ENCODE measurements at places on chromosomes 6 and 20.

DNA sequence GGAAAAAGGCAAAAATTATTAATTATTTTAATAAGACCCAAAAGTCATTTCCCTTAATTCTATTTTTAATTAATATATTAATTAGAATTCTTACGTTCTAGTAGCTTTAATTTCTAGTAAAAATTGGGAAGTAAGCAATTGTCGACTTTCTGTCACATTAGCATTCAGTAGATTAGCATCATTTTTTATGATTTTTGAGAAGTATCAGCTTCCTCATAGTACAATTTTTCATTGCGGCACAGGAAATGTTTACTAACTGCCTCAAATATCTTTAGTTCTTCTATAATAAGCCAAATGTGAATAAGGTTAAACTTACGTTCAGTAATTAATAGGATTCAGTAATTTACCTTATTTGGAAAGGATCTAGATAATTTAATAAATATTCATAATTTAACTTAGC is 687.4 kb downstream of the EPM2A start:
- no peak for DNase-seq

GRCh38 chr6:148924226-148925012 is 177.6 kb downstream of the UST start:
- no peak for DNase-seq

- no peak for DNase-seq
These were observed 334.3 kb upstream of the MANEA start for GRCh38 chr6:95243053-95243452.

DNA sequence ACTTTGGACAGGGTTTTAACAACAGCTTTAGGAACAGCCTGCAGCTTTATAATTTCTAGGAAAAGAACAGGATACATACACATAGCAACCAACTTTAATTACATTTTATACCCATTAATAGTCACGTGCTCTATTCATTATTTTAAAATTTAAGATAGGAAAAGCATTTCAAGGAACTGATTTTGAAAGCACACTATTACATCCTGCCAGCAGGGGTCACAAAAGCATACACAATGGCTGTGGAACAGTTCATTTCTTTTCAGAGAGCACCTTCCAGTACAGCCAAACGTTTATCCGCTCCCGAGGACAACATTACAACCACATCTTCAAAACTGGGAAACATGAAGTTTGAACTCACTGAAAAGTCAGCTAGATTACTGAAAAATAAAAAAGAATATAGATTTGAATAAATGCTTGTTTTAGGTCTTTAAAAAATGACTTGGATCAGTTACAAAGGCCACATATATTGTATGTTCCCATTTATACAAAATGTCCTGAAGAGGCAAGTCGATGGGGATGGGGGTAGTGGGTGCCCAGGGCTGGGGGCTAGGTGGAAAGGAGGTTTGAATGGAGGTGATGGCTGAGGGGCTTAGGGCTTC is 104.6 kb upstream of the EXOC2 start:
- no peak for DNase-seq

GRCh38 chr6:35080821-35081425 is 60.2 kb downstream of the TCP11 start:
- no peak for DNase-seq

GRCh38 chr6:90098001-90098531 is 198.6 kb downstream of the BACH2 start:
- no peak for DNase-seq

GRCh38 chr6:21665392-21666200 is 72.0 kb downstream of the SOX4 start:
- no peak for DNase-seq

GRCh38 chr6:90168693-90169131 is 127.9 kb downstream of the BACH2 start:
- no peak for DNase-seq

DNA sequence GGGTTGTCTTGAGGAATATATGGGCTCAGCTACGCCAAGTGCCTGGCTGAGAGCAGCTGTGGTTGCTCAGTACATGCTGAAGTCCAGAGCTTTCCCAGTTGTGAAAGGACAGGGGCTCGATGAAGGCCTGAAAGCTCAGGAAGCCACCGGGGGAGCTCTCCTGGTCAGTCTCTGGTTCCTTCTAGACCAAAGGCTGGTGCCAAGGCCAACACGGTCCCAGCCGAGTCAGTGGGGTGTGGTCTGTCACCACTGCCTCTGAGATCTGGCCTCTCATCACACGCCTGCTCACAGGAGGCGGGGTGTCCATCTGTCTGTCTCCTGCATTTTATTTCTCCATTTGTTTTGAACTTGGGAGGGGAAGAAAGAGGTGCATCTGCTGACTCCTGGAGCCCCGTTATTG is 4.9 kb upstream of the FAM83C start:
- no peak for DNase-seq

- DNase-seq, result no peak
These were observed 71.8 kb downstream of the SAMD3 start for GRCh38 chr6:130150906-130151305.

DNA sequence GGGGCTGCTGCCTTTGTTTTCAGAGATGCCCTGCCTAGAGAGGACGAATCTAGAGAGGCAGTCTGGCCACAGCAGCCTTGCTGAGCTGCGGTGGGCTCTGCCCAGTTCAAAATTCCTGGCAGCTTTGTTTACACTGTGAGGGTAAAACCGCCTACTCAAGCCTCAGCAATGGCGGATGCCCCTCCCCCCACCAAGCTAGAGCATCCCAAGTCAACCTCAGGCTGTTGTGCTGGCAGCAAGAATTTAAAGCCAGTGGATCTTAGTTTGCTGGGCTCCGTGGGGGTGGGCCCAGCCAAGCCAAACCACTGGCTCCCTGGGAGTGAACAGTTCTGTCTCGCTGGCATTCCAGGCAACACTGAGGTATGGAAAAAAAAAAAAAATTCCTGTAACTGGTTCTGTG is 970.9 kb downstream of the TBC1D32 start:
- no peak for DNase-seq

GRCh38 chr6:166419717-166420116 is 37.0 kb upstream of the MPC1 start:
- no peak for DNase-seq

DNA sequence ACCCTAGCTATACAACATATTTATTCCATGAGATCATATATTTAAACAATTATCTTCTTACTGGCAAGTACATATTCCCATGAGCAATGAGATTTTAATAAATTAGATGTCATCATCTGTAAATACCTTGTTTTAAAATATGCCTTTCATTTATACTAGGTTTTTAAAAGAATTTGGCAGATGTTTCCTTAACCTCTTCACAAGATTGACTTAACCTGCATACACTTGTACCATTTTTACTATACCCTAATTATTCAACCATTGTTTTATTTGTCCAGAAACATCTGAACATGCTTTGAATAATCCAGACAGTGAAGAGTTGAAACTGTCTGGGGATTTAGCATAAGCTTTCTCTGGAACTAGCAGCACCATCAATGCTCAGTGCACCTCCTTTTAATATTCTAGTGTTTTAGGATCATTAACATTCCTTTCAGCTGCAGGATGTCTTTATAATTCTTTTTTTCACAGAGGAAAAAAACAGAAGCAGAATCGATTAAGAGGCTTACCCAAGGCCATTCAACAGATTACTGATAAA is 188.0 kb upstream of the TENT5A start:
- no peak for DNase-seq

DNA sequence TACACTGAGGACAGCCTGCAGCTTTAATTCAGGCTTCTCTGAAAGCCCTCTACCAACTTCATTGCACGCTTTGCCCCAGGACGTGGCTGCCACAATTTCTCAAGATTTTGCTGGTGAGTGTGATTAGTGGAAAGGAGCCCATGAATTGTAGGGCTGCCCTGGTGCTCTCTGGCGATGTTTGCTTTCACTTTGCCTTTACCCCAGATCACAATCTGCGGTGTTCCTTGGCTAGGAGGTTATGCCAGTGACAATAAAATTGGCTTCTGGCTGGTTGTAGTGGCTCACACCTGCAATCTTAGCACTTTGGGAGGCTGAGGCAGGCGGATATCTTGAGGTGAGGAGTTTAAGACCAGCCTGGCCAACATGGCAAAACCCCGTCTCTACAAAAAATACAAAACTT is 139.3 kb downstream of the FOXC1 start:
- DNase-seq, result no peak

DNA sequence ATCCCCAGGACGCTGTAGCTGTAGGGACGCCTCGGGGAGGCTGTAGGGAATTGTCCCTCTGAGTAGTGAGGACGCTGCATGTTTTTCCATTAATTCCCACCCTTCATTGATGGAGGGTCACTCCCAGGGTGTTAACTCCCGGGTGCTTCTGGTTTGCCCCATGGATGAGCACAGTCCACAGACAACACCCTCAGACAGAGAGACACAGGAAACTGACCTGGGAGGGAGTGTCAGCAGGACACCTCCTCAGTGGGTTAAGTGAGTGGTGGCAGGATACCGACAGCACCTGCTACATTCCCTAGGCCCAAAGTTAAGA is 53.5 kb downstream of the LINC00237 start:
- DNase-seq, result no peak

DNA sequence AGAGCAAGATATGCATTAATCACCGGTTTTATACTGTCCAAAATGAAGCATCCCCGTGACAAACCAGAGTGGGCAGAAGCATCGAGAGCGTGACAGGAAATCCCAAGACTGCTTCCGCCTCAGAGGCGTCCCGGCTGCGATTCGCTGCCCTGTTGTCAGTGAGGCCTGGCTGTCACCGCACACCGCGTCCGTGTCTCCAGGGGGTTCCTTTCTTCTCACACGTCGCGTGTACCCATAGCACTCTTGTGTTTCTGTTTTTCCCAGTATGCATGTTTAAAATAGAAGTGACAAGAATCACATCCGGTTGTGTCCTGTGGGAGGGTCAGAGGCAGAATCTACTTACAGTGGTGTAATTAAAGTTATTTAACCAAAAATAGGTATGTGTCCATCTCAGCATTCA is 8.3 kb upstream of the ADRM1 start:
- DNase-seq, result no peak

DNA sequence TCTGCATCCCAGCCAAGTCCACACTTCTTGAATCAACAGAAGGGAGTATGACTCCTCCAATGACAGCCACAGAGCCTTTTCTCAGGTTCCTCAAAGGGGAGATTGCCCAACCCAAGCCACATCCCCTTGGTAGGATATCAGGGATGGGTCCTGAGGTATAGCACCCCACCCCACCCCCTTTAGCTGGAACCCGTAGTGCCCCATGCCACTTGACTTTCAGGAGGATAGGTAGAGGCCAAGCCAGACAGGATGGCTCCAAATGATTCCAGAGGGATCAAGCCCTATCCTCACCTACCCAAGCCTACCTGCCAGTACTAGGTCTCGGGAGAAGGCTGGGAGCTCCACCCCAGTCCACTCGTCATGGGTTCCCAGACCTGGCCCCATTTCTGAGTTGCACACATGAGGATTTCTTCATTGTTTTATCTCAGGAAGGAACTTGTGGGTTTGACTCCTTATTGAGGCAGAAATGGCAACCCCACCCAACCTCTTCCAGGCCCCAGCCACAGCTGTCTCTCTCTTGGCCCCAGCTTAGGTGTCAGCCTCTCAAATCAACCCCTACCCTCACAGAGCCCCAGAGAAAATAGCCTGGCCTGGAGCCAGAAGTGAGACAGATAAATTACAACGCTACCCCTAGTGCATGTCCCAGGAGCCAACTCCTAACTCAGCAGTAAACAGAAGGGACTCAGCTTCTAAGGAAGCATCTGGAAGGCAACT is 3.6 kb downstream of the CCND3 start:
- no peak for DNase-seq

DNA sequence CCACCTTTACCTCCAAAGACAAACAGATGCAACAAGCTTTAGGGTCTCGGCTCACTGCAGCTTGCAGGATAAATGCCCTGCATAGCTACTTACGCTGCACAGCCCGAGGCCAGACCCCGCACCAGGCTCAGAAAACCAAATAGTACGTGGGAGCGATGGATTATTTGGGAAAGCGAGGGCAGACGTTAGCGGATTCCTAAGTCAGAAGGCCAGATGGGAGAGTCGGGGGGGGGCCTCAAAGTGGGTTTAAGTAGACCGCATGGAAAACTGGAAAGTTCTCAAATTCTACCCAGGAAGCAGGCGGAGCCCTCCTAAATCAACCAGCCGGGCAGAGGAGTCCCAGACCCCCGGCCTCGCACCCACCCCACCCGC is 382 bp downstream of the SFT2D1 start:
- no peak for DNase-seq

DNA sequence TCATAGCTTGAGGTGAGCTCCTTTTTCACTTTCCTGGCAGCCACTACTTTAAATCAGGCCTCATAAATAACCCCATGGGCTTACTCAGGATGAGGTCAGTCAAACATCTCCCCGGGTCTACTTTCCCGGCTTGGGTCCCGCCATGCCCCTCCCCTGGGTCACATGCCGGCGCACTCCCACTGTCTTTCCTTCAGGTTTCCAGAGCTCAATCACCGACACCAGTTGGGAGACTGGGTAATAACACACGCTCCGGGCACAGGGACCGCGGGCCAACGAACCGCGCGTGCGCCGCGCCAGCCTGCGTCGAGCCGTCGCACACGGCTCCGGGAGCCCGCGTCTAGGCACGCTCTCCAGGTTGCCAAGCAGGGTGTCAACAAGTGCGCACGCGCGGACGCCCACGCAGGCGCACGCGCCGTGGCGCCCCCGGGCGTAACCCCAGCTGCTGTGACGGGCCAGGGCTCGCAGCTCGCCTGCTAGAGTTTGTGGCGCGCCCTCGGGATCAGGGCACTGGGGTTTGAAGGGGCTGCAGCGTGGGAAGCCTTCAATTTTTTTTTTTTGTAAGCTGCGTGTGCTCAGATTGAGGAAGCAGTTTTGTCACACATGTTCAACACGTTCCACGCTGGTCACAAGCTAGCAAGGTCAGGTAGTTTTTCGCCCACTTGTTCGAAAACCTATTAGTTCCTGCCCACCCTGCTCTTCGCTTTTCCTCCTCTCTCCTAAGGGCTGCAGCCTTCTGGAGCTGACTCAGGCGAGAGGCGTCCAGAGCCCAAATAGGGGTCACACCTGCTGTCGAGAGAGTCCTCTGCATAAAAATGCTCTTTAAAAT is 31.8 kb downstream of the TFAP2B start:
- DNase-seq, result no peak

DNA sequence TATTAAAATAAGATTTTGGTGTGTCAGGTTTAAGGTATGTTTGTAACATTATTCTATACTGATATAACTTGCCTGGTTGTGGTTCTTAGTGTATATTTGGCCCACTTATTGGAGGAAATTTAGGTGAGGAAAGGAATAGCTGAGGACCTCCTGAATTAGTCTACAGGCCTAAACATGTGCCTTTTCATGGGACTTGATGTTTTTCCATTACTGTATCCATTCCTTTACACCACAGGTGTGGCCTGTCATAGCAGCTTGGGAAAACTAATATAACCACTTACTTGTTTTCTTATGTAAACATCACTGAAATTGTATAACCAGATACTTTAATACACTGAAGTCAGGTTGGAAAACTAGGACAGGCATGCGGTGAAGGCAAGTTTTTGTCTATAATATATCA is 27.6 kb downstream of the BCKDHB start:
- DNase-seq, result no peak

DNA sequence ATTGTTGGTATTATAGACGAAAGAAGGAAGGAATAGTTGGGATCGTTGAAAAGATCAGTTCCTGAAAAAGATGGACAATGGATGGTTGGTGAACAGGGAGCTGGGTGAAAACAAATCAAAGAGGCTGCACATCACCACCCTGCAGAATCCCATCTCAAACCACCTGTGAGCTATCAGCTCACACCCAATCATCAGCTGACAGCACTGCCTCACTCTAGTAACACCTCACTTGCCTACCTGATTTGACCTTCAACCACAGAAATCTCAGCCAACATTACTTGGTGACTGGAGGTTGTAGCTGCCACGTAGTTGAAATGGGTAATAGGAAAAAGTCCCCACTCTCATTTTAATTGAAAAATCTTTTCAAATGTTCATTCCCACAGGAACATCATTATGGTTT is 101.8 kb upstream of the DST start:
- DNase-seq, result no peak
